ENCODE measurements at places on chromosomes 2 and 18. TPM values are rescaled to one million over a fixed set of nuclear protein-coding genes. Genes with fewer than 3 reads are reported as not detected.

- DNase-seq: no peak
These were observed 27.9 kb upstream of the MBP start for GRCh38 chr18:77160515-77160914.

- no peak for DNase-seq
These were observed 71.3 kb downstream of the TMEM18 start for GRCh38 chr2:605674-606608.

GRCh38 chr2:24744356-24744755 lies 48.8 kb downstream of the PTRHD1 start:
- no peak for DNase-seq

The C18orf32 gene
- 70.1 TPM for total RNA-seq

The STPG4 gene
- total RNA-seq: 0.20 TPM

DNA sequence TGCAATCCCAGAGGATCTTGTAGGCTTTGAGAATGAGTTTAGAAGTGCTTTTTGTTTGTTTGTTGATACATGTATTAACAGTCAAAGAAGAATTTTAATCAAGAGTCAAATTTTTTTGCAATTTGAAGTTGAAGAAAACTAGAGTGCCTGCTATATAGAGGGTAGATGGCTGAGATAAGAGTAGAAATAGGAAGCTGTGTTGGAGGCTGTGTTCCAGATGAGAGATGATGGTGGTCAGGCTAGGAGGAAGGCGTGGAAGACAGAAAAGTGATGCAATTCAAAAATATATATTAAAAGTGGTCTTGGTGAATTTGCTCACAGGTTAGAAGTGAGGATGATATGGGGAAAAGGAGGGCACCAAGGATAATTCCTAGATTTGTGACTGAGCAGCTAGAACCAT lies 978.3 kb downstream of the BCL11A start:
- no peak for DNase-seq

DNA sequence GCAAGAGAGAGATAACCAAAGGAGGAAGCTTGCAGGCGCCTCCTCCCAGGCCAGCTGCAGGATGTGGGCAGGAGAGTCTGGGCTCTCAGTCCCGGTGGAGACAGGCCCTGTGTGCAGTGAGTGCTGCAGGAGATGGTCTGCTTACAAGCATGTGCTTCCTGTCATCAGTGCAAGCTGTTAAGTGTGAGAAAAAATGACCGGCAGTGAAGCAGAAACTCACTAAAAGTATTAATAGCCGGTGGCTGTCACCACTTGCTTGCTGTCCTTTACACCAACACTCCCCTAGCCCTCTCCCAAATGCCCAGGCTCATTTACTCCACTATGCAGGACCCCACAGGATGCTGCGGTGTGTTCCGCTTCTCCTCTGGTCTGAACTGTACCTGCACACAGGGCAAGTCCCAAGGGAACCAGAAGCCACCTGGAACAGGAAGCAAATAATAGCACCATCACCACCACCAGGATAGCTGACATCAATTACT lies 435.6 kb upstream of the HS6ST1 start:
- peak; percentile 84 for DNase-seq

DNA sequence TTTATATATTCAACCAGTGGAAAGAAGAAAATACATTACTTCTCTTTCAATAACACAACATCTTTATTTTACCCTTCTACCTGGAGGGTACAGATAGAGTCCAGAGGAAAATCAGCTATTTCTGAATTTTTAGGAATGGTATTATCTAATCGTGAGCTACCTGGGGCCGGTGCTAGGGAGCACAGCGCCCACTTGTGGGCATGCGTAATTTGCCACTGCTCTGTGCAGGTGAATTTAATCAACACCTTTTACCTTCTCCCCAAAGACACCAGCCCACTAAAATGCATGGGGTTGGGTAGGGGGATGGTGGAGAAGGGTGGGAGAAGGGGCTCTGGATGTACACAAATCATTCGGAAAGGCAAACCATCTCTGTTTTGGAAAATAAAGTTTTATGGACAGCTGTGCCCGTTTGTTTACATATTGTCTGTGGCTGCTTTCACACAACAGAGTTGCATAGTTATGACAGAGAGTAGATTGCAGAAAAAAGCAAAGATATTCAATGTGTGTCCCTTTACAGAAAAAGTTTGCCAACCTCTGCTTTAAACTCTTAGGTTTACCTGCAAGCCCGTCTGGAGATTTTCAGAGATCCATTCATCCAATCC lies 51.5 kb upstream of the DCC start:
- peak; percentile 28 for DNase-seq

- no peak for DNase-seq
These were observed 76.3 kb downstream of the DYNC1I2 start for GRCh38 chr2:171763602-171764001.

- no peak for DNase-seq
These were observed 324.5 kb upstream of the UBE2E3 start for GRCh38 chr2:180655842-180656454.

The PRKAG3 gene
- total RNA-seq: not detected

DNA sequence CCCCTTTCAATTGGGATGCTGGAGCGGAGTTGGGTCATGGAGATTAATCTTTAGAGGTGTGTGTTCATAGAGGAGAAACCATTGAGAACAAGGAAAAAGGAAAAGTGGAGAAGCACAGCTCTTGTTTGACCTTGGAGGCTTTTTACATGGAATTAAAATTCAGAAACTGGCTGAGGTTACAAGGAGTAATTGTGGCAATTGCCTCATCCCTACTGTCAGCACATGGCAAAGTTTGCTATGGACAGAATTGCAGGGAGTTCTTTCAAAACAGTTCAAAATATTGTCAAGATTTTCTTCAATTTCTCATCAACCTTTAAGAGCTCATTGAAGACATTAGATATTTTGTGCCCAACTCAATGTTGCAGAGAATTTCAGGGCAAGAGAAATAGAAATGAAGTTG lies 232.7 kb downstream of the SLC8A1 start:
- no peak for DNase-seq

The DSG3 gene
- not detected for total RNA-seq

DNA sequence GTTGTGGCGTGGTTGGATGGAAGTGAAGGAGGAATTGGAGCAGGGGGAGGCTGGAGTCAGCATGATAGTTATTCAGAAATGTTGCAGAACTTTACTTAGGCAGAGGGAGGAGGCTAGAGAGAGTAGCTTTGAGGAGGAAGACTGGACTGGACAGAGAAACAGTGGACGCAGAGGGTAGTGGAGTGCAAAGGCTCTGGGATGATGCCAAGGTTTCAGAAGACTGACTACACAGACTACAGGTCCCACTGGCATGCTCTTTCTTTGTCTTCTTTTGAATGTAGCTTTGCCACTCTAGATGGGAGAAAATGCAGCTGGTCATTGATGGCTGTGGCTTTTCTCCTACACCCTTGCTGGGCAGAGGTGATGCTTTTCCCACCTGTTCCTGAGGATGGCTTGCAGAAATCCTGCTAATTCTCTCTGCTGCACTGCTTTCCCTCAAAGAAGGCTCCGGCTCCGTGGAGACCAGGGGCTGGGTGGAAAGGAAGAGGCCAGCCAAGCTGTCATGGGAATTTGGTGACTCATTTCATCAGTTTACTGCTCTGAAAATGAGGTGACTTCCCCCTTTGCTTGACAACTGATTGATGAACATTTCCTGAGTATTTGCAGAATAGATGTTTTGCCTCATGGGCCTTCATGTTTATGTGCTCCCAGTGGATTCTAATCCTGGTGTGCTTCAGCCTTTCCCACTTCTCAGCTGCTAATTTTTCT lies 42.4 kb downstream of the MEIS1 start:
- DNase-seq: no peak

All from right cardiac atrium (tissue), 5 donors.